ENCODE measurements at places on chromosomes 2 and 18. TPM values are rescaled to one million over a fixed set of nuclear protein-coding genes. Genes with fewer than 3 reads are reported as not detected.
A peak's percentile ranks its signal among the peaks of the same experiment; 100 is the strongest.

GRCh38 chr2:136347981-136348380, 230.0 kb upstream of the CXCR4 start:
- no peak for DNase-seq

DNA sequence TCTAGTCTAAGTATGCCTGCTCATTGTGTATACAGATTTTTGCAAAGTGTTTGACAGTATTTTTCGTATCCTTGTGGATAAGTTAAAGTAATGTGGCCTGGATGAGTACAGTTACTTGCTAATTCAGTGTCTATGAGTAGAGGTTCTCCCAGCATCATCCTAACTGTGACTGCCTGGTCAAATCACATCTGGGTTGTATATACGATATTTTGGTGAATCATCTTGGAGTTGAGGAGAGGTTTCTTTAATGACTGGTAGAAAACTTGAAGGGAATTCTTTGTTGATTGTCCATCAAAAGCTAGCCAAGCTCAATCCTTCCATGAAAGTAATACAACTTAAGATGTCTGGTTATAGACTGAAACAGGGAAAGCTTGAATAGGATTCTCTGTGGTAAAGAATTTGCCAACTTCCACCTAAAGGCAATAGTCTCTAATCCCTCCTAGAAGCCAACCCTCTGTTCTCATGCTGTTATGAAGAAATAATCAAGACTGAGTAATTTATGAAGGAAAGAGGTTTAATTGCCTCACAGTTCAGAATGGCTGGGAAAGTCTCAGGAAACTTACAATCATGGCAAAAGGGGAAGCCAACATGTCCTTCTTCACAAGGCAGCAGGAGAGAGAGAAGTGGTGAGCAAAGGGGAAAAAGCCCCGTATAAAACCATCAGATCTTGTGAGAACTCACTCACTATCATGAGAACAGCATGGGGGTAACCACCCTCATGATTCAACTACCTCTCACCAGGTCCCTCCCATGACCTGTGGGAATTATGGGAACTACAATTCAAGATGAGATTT, 19.4 kb upstream of the RALBP1 start:
- no peak for DNase-seq

DNA sequence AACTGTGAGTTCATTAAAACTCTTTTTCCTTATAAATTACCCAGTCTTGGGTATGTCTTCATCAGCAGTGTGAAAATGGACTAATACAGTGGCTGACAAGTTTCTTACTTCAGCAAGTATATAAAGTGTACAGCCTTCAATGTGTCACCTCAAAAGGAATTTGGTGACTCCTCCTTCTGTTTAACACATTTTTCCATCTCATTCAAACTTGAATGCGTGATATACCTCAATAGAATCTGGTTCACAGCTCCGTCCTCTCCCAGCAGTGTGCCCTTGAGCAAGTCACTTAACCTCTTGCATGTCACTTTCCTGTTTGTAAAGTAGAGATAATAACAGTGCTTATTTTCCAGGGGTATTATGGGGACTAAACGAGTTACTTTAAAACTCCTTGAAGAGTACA, 159.6 kb downstream of the CCBE1 start:
- no peak for DNase-seq

- DNase-seq: no peak
Measured at GRCh38 chr2:165745916-165746315, 48.1 kb downstream of the GALNT3 start.

DNA sequence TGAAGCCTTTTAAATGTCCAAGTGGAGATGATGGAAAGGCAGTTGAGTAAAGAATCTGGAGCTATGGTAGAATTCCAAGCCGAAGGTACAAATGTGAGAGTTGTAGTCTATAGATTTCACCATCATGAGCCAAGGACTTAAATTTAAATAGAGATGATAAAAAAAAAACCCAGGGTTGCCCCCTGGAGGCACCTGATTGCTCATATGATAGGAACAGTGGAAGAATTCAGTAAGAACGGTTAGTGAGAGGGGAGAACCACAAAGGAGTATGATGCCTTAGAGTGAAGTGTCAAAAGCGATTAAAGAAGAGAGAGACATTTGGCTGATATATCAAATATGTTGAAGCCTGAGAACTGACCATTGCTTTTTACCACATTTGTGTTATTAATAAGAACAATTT, 11.9 kb downstream of the NYAP2 start:
- DNase-seq: no peak

C1QL2 gene
- not detected for total RNA-seq

DNA sequence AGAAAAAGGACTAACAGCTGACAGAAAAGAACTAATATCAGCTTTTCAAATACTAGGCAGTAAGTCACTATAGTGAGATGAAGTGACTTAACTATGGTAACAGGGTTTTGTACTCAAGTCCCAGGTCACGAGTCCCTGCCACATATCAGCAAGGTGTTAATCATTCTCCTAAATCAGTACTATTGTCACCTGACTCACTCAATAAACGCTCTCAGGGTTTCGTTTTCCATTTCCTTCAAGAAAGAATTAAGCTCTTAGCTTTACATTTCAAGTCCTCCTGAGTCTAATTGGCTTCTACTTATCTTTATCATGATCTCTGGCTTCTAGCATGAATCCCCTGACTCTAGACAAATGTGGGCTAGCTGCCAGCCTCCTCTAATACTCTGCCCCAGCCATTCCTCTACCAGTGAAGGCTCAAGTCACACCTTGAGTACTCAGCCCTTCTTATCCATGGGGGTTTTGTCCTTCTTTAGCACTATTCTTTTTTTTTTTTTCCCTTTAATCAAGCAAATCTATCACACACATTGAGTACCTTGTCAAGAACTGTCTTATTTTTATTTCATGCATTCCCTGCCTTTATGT, 20.0 kb downstream of the BUB1 start:
- no peak for DNase-seq

GRCh38 chr2:70978341-70979179, at the start of gene ANKRD53:
Gene ANKRD53 (plus strand): TSS chr2:70978630. CDS start chr2:70978646, 16 bp downstream.
- peak; percentile 69 for DNase-seq

DNA sequence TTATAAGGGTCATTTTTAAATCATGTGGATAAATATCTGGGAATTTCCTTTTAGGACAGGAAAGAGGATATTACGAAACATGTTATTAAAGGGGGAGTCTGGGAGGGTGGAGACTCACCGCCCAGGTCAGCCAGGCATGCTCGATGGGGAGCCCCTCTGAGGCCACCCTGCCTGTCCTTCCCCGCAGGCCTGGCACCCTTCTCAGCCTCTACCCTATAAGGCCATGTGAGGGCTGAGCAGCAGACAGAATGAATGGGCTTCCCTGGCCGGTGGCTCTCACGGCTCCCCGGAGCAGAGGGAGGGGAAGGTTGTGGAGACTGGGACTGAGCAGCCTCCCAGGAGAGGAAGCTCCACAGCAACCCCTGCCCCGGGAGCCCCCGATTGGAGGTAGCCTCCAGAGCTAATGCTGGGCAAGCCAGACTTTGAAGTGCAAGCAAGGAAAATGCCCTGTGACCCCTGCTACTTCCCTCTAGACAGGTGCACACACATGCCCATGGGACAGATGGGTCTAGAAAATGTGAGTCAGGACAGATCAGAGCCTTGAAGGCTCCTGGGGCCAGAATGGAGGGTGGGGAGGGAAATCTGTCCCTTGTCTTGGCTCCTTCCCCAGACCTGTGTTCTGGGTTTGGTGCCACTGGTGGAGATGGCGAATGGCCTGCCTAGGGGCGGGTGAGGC, 13.2 kb upstream of the ARMC9 start:
- DNase-seq: no peak

GRCh38 chr2:150639383-150639782, 151.9 kb upstream of the RND3 start:
- DNase-seq: no peak

- no peak for DNase-seq
Measured at GRCh38 chr2:58769111-58769863, 528.2 kb upstream of the FANCL start.

PKDCC gene
- total RNA-seq: 24.9 TPM

ONECUT2 gene
- 5.7 TPM for total RNA-seq

CTAGE1 gene
- not detected for total RNA-seq

GRCh38 chr2:38652431-38653273, 13.3 kb upstream of the GALM start:
- DNase-seq: no peak

GRCh38 chr2:9965119-9965822, 13.8 kb downstream of the GRHL1 start:
- no peak for DNase-seq

DNA sequence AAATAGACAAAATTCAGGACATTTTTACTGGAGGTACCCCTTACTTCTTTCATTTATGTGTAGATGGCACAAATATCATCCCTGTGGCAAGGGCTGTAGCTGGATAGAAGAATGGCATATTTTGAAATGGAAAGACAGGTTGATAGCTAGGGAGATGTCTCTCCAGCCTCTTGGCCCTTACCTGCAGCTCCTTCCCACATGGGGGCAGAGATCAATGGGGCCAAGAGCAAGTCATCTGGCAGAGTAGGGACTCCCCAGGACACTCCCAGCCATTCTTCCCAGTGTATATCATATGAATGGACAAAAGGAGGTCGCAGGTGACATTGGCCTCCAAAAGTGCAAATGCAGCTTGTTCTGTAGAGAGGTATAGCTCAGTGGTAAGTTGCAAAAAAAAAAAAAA, 192.2 kb upstream of the ATP5MC3 start:
- DNase-seq: no peak

- no peak for DNase-seq
Measured at GRCh38 chr2:207157162-207157481, 8.6 kb downstream of the KLF7 start.

GRCh38 chr2:214550786-214551185, 139.9 kb downstream of the VWC2L start:
- DNase-seq: no peak

DNA sequence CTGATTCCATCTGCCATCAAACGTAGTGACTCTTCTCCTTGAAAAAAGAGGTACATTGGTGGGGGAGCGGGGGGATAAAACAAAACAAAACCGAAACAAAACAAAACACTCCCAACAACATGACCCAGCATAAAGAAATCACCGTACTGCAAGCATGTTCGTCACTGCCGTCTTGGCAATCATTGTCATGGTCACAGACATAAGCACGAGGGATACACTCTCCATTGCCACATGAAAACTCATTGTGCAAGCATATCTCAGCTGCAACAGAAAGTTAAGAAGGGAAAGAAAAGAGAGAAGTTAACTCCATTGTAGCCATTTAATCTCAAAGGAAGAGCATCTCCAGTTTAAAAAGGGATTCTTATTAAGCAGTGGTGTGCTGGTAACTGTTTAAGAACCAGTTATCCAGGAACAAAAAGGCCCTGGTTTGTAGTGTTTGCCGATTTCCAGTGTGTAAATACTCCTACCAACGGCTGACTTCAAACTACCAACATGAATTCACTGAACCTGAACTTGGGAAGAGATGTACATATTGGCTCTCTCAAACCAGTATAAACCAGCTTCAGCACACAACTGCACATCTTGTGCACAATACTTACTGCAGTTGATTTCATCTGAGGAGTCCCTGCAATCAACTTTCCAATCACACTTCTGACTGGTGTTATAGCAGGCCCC, 68.2 kb downstream of the LRP2 start:
- DNase-seq: no peak

- no peak for DNase-seq
Measured at GRCh38 chr18:27109451-27109850, 75.7 kb downstream of the CHST9 start.

DNA sequence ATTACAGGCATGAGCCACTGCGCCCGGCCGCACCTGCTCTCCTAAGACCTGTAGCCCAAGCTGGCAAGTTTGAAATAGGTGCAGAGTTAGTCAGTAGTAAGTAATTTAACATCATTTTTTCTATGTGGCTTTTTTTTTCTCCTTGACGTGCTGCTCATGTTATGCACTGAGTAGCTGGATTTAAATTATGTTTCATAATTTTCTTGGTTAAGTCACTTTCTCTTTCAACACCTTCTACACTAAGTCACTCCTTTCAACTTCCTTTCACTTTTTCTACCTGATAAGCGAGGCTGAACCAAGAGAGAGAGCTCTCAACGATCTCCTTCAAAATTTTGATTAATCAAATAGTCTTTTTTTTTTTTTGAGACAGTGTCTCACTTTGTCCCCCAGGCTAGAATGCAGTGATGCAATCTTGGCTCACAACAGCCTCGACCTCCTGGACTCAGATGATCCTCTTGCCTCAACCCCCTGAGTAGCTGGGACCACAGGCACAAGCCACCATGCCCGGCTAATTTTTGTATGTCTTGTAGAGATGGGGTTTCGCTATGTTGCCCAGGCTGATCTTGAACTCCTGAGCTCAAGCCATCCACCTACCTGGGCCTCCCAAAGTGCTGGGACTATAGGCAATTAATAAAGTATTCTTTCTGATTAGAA, 13.1 kb downstream of the CASP8 start:
- no peak for DNase-seq

GRCh38 chr18:42883169-42883568, 232.3 kb downstream of the RIT2 start:
- DNase-seq: no peak

DNA sequence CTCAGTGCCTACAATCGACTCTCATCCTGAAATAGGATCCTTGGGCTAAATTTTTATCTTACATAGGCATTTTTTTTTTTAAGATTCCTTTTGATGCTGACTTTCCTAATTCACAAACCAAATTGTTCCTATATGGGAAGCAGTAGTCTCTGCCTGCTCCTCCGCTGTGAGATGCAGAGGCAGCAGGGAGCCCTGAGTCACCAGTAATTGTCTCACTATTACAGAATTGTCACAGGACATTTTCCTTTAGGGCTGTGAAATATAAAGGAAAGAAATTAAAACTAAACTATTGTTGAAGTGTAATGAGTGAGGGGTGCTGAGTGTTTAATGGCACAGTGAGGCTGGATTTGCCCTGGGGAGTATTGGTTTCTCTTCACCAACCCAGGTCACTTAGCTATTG, 63.8 kb downstream of the MYO3B start:
- no peak for DNase-seq

DNA sequence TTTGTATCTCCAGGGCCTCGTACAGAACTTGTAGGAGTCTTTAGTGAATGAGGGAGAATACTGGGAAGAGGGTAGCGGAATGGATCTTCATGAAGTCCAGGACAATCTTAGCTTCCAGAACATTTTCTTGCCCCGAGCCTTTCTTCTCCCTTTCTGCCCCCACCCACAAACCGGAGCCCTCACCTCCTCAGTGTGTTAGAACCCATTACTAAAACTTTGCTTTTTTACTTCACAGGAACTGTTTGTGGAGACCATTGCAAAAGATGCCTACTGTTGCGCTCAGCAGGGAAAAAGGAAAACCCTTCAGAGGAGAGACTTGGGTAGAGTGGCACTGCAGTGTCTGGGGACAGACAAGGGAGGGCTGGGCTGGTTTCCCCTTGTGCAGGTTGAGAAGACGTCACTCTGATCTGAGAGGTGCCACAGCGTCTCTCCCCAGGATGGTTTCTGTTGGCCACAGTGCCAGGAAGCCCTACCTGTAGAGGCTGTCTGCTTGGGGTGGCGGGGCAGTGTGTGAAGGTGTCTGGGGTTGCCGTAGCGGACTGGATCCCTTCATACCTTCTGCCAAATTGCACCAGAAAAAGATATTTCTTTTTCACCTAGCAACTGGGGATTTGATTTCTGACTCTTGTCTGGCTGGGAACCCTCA, 786 bp downstream of the POLE4 start:
- no peak for DNase-seq

- DNase-seq: no peak
Measured at GRCh38 chr2:95009412-95009811, 16.1 kb upstream of the MAL start.

- DNase-seq: no peak
Measured at GRCh38 chr2:173940208-173941020, 24.8 kb downstream of the SP3 start.

FRZB gene
- 0.17 TPM for total RNA-seq

UGT1A7 gene
- total RNA-seq: not detected

SP140 gene
- 1.1 TPM for total RNA-seq

Data from liver (tissue), 10 donors.